ENCODE measurements at places on chromosomes 5 and 9.

GRCh38 chr5:135718151-135718550 lies 116.3 kb upstream of the SLC25A48 start:
- DNase-seq: no peak

DNA sequence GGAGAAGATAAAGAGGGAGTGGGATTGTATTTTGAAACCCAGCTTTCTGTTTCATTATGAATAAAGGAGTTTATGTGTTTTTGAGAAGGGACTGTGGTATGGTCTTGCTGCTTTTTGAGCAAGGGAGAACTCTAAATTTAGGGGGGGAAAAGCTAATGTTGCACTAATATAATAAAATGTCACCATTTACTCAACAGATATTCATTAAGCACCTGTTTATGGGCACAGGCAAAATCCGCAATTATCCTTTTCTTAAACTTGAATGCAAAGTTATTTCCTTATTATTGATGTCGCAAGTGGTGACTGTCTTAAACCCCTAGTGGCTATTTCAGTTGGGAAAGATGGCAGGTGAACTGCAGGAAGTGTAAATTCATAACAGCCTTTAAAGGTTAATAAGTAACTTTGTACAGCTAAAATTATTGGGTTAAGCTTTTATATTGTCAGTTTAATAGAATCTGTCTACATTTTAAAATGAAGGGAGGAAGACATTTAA lies 1.5 kb downstream of the CDC42SE2 start:
- peak; percentile 15 for DNase-seq

- DNase-seq: no peak
These were observed 78.0 kb upstream of the SPRY4 start for GRCh38 chr5:142402752-142403318.

DNA sequence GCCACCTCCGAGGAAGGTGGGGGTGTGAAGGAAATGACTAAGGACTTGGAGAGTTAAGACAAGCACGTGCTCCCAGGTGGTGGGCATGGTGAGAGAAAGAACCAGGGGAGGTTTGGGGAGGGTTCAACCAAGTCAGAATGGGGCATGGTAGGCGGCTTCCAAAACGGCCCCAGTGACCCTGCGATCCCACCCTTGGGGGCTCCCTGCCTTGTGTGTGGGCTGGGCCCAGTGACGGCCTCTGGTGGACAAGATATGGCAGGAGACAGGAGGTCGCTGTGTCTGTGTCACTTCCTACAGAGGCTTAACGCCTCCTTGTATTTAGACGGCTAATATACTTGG lies 51.3 kb upstream of the IRX4 start:
- DNase-seq: no peak

- DNase-seq: no peak
These were observed 1233.2 kb upstream of the CDH6 start for GRCh38 chr5:29960323-29960722.

DNA sequence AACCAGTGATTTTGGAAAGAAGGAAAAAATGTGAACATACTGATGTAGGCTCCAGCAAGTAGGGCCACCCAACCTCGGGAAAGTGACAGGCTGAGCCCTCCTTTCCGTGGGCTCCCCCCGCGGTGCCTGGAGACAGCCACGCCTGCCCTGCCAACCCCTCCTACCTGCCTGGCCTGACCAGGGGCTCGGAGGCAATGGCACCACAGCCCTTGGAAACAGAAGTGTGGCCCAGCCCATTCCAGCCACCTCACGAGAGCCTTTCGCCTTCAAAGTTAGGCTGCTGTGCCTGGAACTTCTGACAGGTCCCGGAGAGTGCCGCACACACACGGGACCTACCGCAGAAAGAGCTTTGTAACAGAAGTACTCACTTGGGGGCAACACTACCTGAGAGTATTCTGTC lies 49.5 kb upstream of the LRRC14B start:
- no peak for DNase-seq

- DNase-seq: peak; percentile 47
These were observed 10.1 kb upstream of the ZNF484 start for GRCh38 chr9:92887880-92888338.

DNA sequence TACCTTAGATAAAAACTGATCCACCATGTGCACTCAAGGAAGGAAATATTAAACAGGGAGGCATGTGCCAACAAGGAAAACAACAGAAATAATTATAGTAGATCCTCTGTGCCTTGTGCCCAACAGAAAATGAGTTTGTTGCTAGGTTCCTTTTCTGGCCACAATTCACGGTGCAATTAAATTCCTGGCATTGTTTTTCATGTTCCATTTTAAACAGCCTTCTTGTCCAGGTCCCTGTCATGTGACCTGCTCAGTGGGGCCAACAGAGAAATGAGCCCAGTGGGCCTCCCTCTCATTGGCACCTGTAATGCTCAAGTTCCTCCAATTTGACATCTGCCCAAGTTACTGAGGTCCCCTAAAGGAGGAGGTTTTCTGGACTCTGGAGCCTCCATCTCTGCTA lies 56.5 kb downstream of the SPOCK1 start:
- no peak for DNase-seq

DNA sequence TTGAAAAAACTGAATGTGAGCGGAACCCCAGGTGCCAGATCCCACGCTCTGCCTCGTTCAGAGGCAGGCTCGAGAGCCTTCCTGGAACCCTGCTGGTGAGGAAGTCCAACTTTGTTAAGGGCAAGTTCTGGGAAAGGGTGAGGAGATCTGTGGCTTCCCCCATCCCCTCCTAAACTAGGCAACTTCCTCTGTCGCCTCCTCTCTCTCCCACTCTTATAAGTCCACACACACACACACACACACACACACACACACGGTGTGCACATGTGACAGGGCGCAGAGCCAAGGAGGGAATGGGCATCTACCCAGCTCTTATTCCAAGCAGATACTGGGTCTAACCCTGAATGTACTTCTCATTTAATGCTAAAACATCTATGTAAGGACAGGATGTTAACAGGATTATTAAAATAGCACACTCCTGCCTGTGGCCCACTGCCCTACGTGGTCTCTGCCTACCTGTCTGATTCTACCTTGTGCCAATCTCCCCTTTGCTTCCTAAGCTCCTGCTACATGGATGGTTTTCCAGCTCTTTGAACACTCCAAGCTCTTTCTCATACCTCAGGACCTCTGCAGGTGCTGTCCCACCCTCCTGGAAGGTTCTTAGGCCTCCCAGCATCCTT lies 72.4 kb upstream of the FBXW11 start:
- peak; percentile 35 for DNase-seq

- DNase-seq: no peak
These were observed 73.3 kb upstream of the NREP start for GRCh38 chr5:111830333-111830732.

DNA sequence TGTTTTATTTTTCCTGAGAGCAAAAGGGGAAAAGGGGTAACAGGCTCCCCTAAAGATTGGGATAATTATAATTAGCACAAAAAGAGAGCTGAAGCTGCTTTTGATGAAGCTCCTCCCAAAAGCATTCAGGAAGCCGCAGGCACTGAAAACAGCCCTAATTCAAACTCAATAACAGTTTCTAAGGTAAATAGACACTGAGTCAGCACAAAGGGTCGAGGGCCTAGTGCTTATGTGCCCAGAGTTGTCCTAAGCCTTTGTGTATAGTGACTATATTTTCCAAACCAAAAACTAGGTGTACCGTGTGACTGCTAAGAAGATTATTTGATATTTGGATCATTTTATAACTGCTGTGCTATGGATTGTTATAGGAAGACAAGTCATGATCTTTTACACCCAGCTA lies 67.7 kb downstream of the HMHB1 start:
- DNase-seq: no peak

GRCh38 chr5:149007174-149007573 lies 55.7 kb downstream of the SH3TC2 start:
- no peak for DNase-seq

- no peak for DNase-seq
These were observed 70.3 kb downstream of the ZSWIM6 start for GRCh38 chr5:61402244-61402823.

- DNase-seq: no peak
These were observed 179.0 kb upstream of the CDH9 start for GRCh38 chr5:27217155-27217956.

GRCh38 chr5:16229357-16229940 lies 49.9 kb upstream of the MARCHF11 start:
- DNase-seq: no peak

DNA sequence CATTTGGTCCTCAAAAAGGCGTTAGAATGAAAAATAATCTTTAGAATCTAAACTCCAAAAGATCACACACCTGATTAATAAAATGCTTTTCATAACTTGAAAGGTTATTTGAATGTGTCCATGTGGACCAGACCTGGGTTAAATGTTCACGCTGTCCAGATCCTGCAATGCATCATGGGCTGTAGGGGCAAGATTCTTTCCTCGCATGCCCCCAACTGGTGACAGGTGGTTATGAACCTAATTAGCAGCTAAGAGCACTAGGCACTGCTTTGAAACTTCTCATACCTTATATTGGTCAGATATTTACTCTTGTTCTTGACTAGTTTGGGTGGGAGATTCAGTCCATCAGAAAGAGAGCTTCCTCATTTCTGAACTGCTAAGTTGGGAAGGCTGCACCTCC lies 19.3 kb upstream of the PIP5K1B start:
- no peak for DNase-seq

DNA sequence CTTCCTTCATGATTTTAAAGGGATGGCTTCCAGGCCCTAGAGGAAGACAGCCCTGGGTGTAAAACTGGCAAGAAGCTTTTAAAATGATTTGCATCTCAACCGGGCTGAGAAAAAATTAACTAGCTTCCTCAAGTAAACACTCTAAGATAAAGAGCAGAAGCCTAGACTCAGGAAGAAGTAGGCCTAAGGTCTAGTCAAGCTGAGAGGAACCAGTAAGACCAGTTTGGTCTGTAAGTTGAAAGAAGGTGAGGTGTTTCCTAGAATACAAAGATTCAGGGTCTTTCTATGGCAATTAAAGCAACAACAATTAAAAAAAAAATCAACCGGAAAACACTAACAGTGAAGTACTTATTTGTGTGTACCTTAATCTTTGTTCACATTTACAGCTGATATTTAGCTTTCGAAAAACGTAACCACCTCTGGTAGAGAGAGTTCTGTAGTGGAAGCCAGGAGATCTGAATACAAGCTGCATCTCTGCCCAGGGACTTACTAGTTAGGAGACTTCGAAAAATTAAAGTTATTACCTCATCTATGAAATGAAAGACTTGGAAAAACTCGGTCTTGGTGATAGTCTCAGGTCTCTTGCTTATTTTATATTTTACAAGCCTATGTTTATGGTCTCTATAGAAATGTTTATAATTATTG lies 75.7 kb downstream of the TUSC1 start:
- no peak for DNase-seq

DNA sequence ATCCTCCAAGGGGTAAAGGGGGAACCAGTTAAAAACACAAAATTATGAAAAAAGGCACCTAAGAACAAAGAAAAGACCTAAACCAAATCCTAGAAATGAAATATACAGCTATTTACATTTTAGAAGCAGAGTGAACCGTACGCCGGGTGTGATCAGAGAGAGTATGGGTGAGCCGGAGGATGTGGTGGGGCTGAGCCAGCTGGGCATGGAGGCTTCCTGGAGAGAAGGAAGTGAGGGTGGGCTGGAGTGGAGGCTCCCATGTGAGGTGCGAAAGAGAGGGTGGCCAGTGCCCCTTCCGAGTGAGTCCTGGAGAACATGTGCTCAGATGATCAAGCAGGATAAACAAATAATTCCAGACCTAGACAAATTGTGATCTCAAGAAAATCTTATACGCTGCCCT lies 111.6 kb downstream of the CACNA1B start:
- DNase-seq: no peak

DNA sequence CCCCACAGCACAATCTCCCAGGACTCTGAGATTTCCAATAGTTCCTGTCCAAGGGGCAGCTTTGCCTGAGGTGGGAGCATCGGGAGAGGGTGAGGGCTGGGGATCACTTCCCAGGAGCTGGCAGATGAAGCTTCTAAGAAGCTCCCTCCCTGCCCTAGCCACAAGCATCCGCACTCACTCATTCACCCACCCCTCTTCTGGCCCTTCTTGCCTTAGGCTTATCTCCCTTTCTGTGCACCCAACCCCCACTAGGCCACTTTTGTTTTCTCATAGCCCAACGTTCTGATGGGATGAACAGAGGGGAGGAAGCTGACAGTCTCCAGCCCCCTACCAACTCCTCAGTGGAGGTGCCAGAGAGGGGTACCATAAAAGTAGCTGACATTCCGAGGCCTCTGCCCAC lies 3.7 kb upstream of the PCDH1 start:
- no peak for DNase-seq

DNA sequence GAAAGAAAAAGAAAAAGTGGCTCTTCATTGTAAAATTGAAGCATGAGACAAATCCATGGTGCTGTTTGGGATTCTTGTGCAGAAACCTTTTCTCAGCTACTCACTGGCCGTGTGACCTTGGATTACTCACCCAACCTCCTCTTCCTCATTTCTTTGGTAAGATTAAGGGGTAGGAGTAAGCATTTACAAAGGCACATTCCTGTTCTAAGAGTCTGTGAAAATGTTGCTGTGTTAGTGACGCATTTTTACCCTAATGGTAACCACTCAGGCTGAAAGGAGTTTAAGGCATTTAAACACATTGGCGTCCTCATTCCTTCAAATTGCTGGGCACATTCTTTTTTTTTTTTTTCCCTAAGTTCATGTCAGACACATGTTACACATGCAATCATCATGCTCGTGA lies 4.3 kb downstream of the RAI14 start:
- DNase-seq: no peak

- no peak for DNase-seq
These were observed 458.3 kb downstream of the SPOCK1 start for GRCh38 chr5:137040641-137041340.

GRCh38 chr5:154940375-154940771 lies 500 bp upstream of the MRPL22 start:
- no peak for DNase-seq

GRCh38 chr9:71681708-71682272 lies 86.5 kb downstream of the CEMIP2 start:
- no peak for DNase-seq

DNA sequence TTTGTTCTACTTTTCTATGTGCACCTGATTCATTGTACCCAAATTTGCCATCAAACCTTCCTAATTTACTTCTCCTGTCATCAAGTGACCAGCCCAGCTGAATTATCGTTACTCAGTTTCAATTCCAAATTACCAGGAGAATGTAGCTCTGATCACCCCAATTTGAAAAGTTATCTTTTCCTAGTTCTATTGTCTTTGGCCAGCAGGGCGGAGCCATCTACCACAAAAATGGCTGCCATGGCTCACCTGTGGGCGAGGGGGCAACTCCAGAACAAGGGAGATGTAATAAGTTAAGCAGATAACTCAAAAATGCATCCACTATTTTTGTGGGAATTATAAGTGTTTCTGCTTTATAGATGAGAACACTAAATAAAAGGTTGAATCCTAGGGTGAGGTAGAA lies 133.8 kb upstream of the MOCS2 start:
- DNase-seq: no peak

DNA sequence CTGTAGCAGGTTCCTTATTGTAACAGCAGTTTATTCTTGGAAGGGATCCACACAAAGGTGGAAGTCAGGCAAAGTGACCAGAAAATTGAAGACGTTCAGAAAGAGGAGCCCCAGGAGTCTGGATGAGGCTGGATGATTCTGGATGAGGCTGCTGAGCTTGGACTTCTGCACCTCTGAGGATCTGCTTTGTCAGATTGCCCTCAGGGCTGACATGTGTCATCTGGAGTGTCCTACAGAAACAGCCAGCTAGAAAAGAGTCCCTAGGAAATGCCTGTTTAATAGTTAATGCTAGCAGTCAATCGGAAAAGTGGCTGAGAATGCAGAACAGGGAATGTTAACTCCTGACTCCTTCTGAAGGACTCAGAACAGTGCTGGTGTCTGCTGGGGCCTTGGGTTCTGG lies 236.4 kb downstream of the LRRC70 start:
- no peak for DNase-seq
